Occipital lobe (tissue), 3 donors: ENCODE measurements at places on chromosomes 7 and 10. TPM values are rescaled to one million over a fixed set of nuclear protein-coding genes. Genes with fewer than 3 reads are reported as not detected.

- peak; percentile 79 for DNase-seq
Measured at GRCh38 chr7:1536743-1537534, 6.4 kb downstream of the MAFK start.

- no peak for DNase-seq
Measured at GRCh38 chr7:23944131-23944530, 234.1 kb downstream of the STK31 start.

GRCh38 chr7:98203261-98203963 lies 7.8 kb upstream of the BHLHA15 start:
- no peak for DNase-seq

GRCh38 chr10:88343761-88344484 lies 239.2 kb downstream of the RNLS start:
- no peak for DNase-seq

GRCh38 chr10:74585231-74586087 lies 240.9 kb upstream of the KAT6B start:
- no peak for DNase-seq

- DNase-seq, result no peak
Measured at GRCh38 chr7:27239387-27240014, 3.1 kb upstream of the EVX1 start.

DNA sequence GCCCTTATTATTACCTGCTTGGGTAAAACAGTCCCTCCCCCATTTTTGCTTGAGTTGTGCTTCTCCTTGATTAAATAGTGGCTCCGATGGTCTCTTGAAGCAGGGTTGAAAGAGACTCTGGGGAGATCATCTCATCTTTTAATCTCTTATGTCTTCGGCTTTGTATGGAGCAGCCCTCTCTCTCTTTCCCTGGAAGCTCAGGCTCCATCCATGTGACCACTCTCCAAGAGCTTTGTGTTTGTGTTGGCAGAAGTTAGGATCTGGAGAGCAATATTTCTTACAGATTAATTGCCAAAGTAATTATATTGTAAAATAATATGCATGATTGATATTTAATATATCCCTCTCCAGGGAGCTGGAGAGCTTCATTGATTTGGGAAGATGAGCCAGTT lies 76.9 kb downstream of the LRRC4 start:
- no peak for DNase-seq

GRCh38 chr7:55194522-55194921 lies 170.6 kb upstream of the LANCL2 start:
- DNase-seq, result no peak

DNA sequence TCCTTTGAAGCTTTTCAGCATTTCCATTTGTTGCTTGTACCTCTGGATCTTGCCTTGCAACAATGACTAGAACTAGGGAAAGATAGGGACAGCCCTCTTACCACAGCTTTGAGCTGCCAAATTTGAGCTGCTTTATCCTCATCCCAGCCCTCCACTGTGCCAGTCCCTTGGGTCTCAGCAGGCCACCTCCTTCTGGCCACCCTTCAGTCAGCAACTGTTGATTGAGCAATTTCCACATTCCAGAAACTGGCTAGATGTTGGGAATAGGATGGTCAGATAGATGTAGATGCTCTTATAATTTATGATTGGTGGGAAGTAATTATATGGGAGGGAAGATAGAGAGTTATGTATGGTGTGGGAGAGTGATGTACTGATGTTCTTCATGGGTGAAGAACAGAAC lies 100.1 kb downstream of the ST7 start:
- DNase-seq, result no peak

- no peak for DNase-seq
Measured at GRCh38 chr7:28407651-28408050, 4.7 kb upstream of the CREB5 start.

DNA sequence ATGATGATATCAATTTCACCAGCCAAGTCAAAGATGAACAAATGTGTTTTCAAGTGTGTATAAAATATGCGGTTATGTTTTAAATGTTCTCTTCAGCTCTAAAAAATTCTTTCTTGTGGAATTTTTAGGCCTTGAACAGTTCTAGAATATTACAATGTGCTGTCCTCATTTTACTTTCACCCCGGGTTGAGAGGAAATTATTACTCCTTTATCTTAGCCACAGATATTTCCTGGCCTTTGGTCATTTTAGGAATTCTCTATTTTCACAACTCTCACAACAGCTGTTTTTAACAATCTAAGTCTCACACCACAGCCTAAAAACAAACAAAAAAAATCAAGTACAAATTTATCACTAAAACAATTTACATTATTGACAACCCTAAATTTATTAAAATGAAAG lies 112.2 kb upstream of the HGF start:
- no peak for DNase-seq

- peak; percentile 71 for DNase-seq
Measured at GRCh38 chr7:89837515-89837914, 316.8 kb upstream of the STEAP1 start.

DNA sequence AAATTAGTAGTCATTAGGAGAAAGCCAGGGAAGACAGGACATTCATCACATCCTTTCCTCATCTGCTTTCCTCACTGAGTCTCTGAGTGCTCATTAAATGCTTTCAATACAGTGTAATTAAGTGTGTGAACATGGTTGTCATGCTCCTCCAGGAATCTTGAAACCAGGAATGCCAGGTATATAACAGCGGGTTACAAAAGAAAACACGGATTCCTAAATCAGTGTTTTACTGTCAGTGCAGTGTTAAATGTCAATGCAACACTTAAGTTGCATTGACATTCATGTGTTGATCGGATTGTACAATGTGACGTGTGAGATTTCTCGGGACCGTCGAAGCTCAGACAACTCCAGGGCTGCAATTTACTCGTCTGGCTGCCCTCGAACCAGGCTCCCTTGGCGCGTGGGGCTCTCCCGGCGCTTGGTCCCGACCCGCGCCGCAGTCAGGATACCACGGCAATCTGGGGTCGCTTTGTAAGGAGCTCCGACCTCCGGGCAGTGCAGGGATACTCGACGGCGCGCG lies 455 bp upstream of the SPAG6 start:
- no peak for DNase-seq

- DNase-seq, result no peak
Measured at GRCh38 chr10:60808036-60808435, 29.8 kb downstream of the CDK1 start.

DNA sequence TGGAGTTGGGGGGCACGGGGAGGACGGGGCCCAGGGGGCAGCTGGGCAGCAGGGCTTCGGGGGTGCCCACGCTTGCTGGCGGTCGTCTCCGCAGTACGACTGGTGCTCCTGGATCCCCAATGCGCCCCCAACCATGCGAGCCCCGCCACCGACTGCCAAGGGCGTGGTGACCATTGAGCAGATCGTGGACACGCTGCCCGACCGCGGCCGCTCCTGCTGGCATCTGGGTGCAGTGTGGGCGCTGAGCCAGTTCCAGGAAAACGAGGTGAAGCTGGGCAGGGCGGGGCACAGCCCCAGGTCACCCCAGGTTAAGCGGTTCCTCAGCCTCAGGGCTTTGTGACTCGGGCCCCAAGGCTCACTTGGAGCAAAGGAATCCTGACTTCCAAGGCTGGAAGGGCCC lies 70.0 kb downstream of the ALOX5 start:
- DNase-seq, result no peak

DNA sequence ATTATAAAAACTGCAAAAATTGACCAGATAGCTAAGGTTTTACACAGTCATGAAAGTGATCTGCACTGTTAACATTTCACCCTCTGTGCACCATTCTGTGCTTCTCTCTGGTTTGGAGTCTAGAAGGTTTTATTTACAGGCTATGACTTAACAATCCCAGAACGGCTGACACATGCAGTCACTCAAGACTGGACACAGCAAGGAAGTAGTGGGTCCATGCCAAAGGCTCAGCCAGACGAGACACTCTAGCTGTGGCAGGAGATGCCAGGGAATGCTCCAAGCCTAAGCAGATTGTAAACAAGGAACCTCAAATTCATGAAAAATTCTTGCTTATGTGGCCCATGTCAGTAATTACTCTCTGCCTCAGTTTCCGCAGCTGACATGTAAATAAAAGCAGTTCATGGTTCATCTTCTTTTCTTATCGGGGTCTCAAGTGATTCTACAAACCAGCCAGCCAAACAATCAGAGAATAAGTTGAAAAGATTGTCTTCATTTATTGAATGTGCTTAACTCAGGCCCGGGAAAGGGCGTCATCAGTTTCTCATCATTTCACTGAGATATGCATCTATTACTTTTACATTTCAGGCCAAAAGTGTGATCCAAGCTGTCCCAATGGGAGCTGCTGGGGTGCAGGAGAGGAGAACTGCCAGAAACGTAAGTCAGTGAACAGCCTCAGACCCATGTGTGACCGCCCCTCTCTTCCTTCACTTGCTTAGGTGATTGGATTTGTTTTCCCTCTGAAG lies 132.1 kb downstream of the EGFR start:
- DNase-seq, result no peak

DNA sequence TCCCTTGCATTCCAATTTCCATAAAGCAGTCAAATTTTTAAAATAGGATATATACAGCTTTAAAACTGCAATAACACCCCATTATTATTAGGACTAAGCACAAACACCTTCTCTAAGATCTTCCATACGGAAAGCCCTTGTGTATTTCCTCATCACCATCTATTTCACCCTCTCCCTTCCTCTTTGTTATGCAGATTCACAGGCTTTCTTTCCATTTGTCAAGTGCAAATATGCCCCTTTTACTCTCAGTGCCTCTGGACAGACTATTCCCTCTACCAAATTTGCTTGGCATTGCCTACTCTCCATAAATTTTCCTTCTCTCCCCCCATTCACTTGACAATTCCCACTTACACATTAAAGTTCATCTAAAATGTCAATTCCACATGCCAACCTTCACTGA lies 61.7 kb downstream of the SNX13 start:
- DNase-seq, result no peak

SERPINE1 gene
- 0.78 TPM for total RNA-seq

PILRB gene
- 9.5 TPM for total RNA-seq

GPR141 gene
- not detected for total RNA-seq

PARD3 gene
- total RNA-seq, result 20.6 TPM

ELFN1 gene
- 9.5 TPM for total RNA-seq

MALRD1 gene
- 3.6 TPM for total RNA-seq

PLEKHS1 gene
- not detected for total RNA-seq

GRID1 gene
- 16.5 TPM for total RNA-seq

COL26A1 gene
- total RNA-seq, result 3.4 TPM

ACSM6 gene
- total RNA-seq, result not detected

LIPN gene
- not detected for total RNA-seq

FAM25G gene
- not detected for total RNA-seq
